Fibroblast of the conjunctiva (primary cell): ENCODE measurements at places on chromosomes 5 and 9.

DNA sequence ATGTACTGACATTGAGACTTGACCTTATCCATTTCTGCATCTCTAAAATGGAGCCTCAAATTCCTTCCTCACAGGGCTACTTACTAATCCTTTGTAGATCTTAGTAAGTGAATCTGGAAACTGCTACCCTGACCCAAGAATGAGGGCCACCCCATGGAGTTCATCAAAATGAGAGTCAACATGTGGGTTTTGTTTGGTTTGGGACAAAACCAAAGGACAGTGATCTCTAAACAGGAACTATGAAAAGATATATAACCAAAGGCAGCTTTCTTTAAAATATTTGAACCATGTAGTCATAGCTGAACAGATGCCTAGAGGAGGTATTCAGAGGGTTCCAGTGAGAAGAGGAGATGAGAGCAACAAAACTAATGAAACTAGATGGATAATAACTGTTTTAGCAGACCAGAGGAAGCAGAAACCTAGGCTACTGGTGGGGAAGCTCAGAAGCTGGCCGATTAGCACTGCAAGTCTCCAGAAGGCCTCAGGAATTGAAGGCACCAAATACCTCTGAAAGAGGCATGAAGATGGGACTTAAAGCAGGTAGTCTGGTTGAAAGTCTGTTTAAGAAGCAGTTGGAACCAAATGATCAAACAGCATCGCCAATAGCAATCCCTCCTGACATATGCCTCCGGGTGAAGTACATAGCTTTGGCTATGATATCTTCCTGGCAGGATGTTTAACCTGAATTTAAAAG, 45.8 kb downstream of the THOC3 start:
- DNase-seq, result peak; percentile 85

DNA sequence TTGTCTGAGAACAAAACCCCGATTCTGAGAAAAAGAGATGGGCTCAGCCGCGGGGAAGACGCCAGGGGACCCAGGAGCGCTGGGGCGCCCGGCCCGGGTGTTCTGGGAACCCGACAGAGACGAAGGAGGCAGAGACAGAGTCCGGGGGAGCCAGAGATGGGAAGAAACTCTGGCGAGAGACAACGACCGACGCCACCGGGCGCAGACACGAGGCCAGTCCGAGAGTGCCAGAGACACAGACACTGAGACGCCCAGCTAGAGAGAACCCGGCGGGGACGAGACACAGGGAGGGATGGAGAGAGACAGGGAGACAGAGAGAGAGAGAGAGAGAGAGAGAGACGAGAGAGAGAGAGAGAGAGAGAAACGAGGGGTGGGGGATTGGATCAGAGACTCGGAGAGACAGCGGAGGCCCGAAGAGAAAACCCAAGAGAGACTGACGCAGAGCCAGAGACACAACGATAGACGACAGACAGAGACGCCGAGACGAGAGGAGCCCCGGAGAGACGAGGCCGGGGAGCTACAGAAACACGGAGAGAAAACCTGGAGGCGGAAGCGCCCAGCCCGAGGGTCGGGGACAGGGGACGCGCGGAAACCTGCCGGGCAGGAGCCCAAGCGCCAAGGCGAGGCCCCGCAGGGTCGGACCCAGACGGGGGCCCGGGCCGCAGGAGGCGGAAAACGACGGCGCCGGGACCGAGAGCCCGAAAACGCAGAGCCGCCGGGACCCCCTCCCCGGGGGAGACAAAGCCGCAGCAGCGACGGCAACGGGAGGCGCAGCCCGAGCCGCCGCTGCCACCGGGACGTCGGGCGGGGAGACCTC, 3.3 kb downstream of the NR5A1 start:
- no peak for DNase-seq

GRCh38 chr5:67066815-67067214, 129.8 kb downstream of the CD180 start:
- no peak for DNase-seq

DNA sequence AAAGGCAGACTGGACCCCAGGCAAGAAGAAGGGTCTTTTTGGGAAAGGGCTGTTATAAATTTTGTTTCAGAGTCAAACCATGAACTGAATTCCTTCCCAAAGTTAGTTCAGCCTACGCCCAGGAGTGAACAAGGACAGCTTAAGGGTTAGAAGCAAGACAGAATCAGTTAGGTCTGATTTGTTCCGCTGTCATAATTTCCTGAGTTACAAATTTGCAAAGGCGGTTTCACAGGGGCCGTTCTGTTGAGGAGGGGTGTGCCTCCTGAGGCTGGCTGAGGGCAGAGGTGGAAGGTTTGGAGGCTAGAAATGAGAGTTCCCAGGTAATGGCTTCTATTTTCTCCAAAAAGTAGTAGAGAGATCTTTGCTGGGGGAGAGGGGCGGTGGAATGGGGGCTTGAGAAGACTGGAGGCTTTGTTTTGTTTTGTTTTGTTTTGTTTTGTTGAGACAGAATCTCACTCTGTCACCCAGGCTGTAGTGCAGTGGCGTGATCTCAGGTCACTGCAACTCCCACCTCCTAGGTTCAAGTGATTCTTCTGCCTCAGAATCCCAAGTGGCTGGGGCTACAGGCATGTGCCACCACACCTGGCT, 4.1 kb upstream of the CERCAM start:
- DNase-seq, result no peak

GRCh38 chr9:20925256-20926045, 106.0 kb downstream of the HACD4 start:
- no peak for DNase-seq
